Foreskin fibroblast (primary cell): ENCODE measurements at places on chromosomes 1 and 21.
A peak's percentile ranks its signal among the peaks of the same experiment; 100 is the strongest.

GRCh38 chr1:237471956-237472355 is 418.8 kb downstream of the ZP4 start:
- DNase-seq, result no peak

GRCh38 chr1:8790987-8791386 is 26.5 kb downstream of the RERE start:
- DNase-seq, result no peak

DNA sequence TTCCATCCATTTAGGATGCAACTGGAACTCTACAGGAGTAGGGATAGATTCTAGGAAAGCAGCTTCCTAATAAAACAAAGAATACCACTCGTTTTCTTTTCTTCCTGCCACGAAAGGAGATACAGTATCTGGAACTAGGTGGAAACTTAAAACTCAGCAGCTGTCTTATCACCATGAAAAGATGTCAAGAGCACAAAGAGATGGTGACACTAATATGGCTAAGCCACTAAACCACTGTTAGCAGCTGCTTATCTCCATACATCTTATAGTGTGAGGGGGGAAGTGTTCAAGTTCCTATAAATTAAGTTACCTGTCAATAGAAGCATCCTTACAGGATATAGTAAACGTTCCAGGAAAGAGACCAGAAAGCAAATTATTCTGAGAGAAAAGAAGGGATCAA is 162.5 kb downstream of the TYW3 start:
- no peak for DNase-seq

GRCh38 chr1:27296773-27297291 is 25.1 kb upstream of the TMEM222 start:
- peak; percentile 40 for DNase-seq

- no peak for DNase-seq
Measured at GRCh38 chr1:17136936-17137335, 17.7 kb upstream of the PADI2 start.

GRCh38 chr1:231035799-231036198 is 4.3 kb downstream of the FAM89A start:
- DNase-seq, result no peak

GRCh38 chr1:26530895-26531598 is 1.5 kb downstream of the RPS6KA1 start:
- peak; percentile 47 for DNase-seq

- DNase-seq, result peak; percentile 84
Measured at GRCh38 chr1:155976062-155976912, 2.1 kb downstream of the ARHGEF2 start.

GRCh38 chr21:44870748-44871495 is 2.6 kb downstream of the PTTG1IP start:
- no peak for DNase-seq

- DNase-seq, result peak; percentile 97
Measured at GRCh38 chr1:203692565-203693470, 66.2 kb downstream of the ATP2B4 start.

- DNase-seq, result no peak
Measured at GRCh38 chr1:151193304-151193703, 3.3 kb upstream of the VPS72 start.

DNA sequence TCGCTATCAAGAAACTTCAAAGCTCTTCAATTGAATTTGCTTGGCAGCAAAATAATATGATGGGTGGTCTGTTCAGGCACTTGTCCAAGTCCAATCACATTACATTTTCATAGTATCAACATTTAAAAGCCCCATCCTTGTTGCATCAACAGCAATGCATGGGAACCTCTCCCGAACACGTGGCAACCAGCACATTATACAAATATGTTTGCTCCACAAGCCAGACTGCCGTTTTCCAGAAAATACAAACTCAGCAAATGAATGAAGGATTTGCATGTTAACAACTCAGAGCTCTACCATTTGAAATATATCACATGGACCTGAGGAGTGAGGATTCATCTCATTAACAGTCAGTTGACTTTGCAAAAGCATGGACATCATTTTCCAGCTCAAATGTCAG is 20.0 kb upstream of the LYPLAL1 start:
- DNase-seq, result peak; percentile 49

DNA sequence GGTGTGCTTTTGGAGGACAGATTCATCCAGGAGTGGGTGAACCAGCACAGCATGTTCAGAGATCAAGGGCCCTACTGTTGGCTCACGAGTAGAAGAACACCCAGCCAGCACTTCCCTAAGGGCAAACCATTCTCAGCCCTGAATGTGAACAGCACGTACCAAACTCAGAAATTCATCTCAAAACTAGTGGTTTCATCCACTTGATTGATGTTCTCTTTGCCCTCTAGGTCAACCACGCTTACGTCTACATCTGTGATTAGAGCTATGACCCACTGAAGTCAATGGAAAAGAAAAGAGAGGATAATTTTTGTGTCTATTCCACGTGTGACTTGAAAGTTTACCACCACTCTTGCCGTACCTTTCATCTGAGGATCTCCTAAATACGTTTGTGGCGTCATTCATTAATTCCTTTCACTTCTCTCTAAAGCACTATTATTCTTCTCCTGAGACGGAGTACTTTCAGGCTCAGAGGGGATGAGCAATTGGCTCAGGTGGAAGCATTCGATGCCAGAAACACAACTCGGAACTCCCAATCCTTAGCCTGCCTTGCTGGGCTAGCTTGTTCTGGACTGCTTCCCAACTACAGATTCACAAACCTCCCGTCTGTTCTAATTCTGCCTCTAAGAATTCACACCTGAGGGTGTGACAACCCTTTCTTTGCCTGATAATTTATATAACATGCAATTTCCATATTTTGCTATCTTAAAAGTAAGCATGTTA is 57.3 kb upstream of the HIVEP3 start:
- no peak for DNase-seq

- DNase-seq, result peak; percentile 91
Measured at GRCh38 chr1:212791261-212791675, 309 bp downstream of the NSL1 start.

GRCh38 chr1:67491280-67491679 is 61.1 kb upstream of the SERBP1 start:
- no peak for DNase-seq

GRCh38 chr1:44594871-44595735 is 79.2 kb downstream of the TMEM53 start:
- DNase-seq, result no peak

- DNase-seq, result peak; percentile 82
Measured at GRCh38 chr1:223720971-223721591, 8.7 kb downstream of the CAPN2 start.

- DNase-seq, result no peak
Measured at GRCh38 chr21:26946744-26947446, 20.0 kb downstream of the ADAMTS5 start.

DNA sequence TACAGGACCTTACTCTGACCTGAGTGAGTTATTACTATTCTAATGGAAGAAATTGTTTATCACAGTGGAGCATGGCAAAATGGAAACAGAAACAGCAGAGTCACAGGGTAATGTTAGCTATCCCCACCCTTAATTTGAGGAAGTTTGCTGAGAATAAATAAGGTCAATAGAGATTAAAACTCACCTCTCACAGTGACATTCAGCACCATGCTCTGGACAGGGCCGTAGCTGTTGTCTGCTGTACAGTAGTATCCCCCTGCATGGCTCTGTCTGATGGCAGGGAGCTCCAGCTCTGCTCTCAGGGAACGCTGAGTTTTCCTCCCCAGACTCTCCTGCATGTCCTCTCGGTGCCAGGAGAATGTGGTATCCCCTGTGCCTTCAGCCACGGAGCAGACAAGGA is 11.9 kb downstream of the FCRL4 start:
- no peak for DNase-seq

- peak; percentile 25 for DNase-seq
Measured at GRCh38 chr1:8910914-8911313, 32.4 kb upstream of the ENO1 start.

- no peak for DNase-seq
Measured at GRCh38 chr1:225827076-225827475, 17.2 kb downstream of the EPHX1 start.

- DNase-seq, result peak; percentile 41
Measured at GRCh38 chr1:61496501-61496900, 228.4 kb downstream of the TM2D1 start.

DNA sequence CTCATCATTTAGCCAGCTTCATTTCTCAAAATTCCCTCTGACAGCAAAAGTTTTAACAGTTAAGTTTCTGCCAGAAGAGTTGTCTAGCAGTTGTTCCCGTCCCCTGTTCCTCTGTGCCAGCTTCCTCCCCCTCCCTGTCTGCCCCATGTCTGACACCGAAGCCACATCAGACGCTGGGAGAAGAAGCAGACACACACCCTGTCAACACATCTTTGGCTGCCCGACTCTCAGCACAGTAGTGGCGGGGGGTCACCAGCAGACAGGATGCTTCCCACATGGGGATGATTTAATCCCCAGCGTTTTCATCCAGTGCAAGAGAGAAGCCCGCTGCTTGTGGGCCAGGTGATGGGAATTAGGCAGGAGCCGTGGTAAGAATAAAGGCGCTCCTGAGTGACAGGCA is 379.4 kb upstream of the RUNX1 start:
- peak; percentile 3 for DNase-seq

GRCh38 chr1:2172012-2172411 is 22.6 kb downstream of the FAAP20 start:
- DNase-seq, result no peak

- DNase-seq, result no peak
Measured at GRCh38 chr1:83827741-83828140, 171.2 kb downstream of the TTLL7 start.

DNA sequence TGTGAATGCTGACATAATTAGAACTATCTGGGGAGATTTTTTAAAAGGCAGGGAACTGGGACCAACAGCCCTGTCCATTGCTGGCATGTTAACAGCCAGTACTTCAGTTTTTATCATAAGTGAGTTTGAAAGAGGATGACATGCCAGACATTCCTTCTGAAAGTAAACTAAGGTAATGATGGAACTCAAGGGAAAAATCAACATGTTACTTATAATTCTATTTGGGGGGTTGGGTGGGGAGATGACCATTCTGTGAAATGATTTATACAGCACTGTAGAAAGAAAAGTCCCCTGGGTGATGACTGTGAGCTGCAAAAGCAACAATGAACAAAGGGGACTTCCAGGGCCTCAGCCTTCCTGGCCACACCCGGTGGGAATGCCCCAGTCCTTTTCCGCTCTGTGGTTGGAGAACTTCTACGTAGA is 5.4 kb upstream of the LAMC2 start:
- DNase-seq, result peak; percentile 30

- DNase-seq, result no peak
Measured at GRCh38 chr1:226633541-226634165, 85.1 kb downstream of the STUM start.

- no peak for DNase-seq
Measured at GRCh38 chr21:42572906-42573495, 59.3 kb downstream of the SLC37A1 start.

- DNase-seq, result no peak
Measured at GRCh38 chr1:67650061-67650460, 34.9 kb upstream of the GADD45A start.

DNA sequence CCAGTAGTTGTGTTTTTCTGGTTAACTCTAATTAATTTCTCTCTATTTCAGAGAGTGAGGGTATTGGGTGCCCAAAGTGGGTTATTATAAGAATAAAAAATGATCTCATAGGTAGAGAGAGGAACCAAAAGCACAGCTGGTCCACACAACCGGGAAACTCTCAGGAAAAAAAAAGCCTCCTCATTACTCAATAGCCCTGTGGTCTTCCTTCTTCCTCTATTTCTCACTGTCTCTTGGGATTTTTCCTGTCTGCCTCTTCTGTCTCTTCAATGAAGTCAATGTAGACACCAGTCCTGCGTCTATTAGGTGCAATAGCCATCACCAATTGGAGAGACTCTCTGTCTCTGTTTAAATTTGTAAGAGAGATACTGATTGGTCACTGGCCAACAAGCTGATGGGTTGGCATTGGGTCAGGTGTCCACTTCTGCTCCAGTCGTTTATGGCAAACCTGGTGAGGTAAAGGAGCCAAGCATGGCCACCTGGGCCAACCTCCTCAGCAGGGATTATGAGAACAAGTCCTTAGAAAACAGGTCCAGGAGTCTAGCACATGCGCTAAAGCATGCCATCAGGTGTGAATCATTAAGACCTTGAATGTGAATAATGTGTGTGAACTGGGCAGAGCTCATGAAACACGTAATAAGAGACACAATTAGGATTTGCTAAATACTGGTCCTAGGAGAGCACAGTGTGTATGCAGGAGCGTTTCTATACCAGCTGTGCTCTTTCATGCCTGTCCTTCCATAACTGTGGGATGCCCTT is 443.0 kb upstream of the RUNX1 start:
- DNase-seq, result no peak
